ENCODE measurements at places on chromosomes 3 and 15.

DNA sequence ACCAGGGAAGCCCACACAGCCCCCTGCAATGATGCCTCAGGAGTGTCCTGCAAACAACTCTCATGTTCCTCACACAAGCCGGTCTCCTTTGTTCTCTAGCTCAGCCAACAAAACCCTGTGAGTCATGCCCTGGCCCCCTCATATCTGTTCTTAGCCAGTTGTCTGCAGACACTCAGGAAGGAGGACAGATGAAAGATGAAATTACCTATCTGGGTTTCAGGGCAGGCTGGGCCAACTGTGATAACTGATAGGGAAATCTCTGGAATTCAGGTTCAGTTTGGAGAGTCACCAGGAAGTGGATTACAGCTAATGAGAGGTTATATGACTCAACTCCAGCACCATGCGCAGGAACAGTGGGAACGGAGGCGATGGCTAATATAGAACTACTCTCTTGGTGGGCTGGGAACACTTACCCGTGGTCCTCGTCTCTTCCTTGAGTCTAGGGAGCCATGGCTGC is 352.0 kb upstream of the ADAMTS9 start:
- no peak overlapping the region for H3K27ac ChIP-seq
- no peak for DNase-seq
- H3K36me3 ChIP-seq: no peaks in the 10 kb centered on the region
- H3K4me1 ChIP-seq: no peaks in the 10 kb centered on the region
- no peak overlapping the region for H3K4me3 ChIP-seq

- H3K4me1 ChIP-seq: peaks cover 22% of the 10 kb centered on the region
- no peak for DNase-seq
- no peaks in the 10 kb centered on the region for H3K36me3 ChIP-seq
- H3K4me3 ChIP-seq: no peak overlapping the region
- no peaks in the 10 kb centered on the region for H3K27me3 ChIP-seq
- no peak overlapping the region for H3K27ac ChIP-seq
Measured at GRCh38 chr15:70410371-70410985, 312.8 kb upstream of the TLE3 start.

GRCh38 chr15:93527374-93528050 is 438.5 kb upstream of the RGMA start:
- H3K4me1 ChIP-seq: no peaks in the 10 kb centered on the region
- no peak for DNase-seq
- H3K4me3 ChIP-seq: no peak overlapping the region
- no peaks in the 10 kb centered on the region for H3K36me3 ChIP-seq

- no peaks in the 10 kb centered on the region for H3K36me3 ChIP-seq
- H3K4me3 ChIP-seq: no peak overlapping the region
- peak overlapping the region; percentile 26 for H3K27ac ChIP-seq
- no peaks in the 10 kb centered on the region for H3K27me3 ChIP-seq
Measured at GRCh38 chr15:84009616-84010015, 226.0 kb upstream of the GOLGA6L4 start.

GRCh38 chr15:74865316-74865715 is 7.8 kb downstream of the SCAMP2 start:
- DNase-seq: no peak
- H3K27ac ChIP-seq: no peak overlapping the region
- H3K4me1 ChIP-seq: peaks cover 5% of the 10 kb centered on the region
- H3K27me3 ChIP-seq: no peaks in the 10 kb centered on the region
- peaks cover 6% of the 10 kb centered on the region for H3K36me3 ChIP-seq

DNA sequence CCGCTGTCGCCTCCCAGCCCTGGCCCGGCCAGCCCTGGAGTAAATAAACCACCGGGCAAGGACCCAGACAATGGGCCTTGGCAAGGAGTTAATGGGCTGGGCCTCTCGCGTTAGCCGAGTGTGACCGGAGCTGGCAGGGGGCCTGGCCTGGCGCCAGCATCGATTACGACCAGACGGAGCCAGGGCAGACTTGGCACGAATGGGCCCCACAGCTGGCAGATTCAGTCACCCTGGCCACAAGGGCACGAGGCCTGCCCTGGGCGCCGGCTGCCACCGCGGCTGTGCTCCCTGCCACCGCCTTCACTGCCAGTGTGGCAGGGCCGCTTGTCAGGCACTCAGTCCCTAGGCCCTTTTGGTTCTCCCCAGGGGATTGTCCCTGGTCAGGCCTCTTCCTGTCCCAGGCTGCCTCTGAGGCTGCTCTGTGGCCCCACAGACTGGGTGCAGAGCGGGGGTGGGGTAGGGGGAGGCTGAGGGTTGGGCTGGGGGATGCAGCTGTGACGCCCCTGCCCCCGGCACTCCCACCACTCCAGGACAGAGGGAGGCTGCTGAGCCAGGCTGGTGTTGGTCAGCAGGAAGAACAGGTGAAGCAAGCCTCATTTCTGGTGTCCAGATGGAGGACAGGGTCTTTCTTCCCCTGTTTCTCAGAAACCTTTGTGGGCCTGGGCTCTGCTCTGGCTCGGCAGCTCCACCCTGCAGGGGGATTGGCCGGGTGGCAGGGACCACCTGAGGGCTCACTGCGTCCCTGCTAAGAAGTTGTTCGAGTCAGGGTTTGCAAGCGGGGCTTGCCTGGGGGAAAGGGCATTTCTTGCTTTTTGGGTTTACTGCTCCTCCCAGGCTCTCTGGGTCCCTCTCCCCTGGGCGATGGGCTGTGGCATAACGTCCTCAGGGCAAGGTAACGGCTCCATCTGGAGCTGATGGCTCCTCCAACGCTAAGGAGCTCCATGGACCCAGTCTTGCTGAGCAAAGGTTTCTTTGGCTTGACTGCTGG is 30.5 kb upstream of the SRP14 start:
- H3K36me3 ChIP-seq: no peaks in the 10 kb centered on the region
- H3K4me3 ChIP-seq: no peak overlapping the region
- DNase-seq: peak; percentile 81
- H3K27ac ChIP-seq: peak overlapping the region; percentile 54
- peaks cover 4% of the 10 kb centered on the region for H3K27me3 ChIP-seq

- no peaks in the 10 kb centered on the region for H3K27me3 ChIP-seq
- no peaks in the 10 kb centered on the region for H3K36me3 ChIP-seq
- H3K27ac ChIP-seq: no peak overlapping the region
- H3K4me1 ChIP-seq: no peaks in the 10 kb centered on the region
- no peak overlapping the region for H3K4me3 ChIP-seq
- no peak for DNase-seq
Measured at GRCh38 chr3:131778526-131778925, 256.3 kb downstream of the CPNE4 start.

DNA sequence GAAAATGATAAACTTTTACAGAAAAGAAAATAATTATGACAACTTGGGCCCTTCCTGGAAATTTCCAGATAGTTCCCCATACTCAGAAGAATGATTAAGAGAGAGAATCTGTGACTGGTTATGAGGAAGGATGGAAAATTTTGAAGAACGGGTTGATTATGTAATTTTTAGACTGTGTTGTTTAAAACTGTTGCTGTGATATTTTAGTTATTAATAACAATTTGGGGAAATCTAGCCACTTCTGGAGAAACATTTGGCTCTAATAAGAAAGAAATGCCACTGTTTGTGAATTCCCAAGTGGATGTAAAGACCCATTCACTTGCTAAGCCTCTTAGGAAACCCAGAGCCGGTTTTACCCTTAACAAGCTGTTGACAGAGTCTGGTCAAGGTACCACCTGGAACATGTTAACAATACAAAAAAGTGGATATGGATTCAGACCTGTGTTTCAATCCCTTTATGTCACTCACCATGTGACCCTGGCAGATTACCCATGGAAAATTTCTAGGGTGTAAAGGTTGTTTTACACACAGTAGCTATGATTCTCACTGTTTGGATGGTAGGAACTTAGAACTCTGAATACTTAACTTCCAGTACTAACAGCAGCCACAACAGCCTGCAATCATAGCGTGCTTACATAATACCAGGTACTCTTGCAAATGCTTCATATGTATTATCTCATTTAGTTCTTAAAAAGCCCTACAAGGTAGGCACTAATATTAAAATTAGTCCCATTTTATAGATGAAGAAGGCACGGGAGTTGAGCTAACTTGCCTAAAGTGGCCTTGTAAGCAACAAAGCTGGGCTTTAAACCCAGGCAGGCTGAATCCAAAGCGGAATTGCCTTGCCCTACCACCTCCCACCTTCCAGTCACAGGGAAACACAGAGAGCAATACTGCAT is 32.0 kb downstream of the ZBTB38 start:
- no peak overlapping the region for H3K27ac ChIP-seq
- no peak overlapping the region for H3K4me3 ChIP-seq
- DNase-seq: no peak

- H3K27ac ChIP-seq: no peak overlapping the region
- no peak for DNase-seq
- H3K36me3 ChIP-seq: peaks cover 2% of the 10 kb centered on the region
- H3K27me3 ChIP-seq: no peaks in the 10 kb centered on the region
Measured at GRCh38 chr15:99980752-99981151, 247.5 kb upstream of the LYSMD4 start.

- H3K36me3 ChIP-seq: peaks cover 3% of the 10 kb centered on the region
- peaks cover 9% of the 10 kb centered on the region for H3K4me1 ChIP-seq
- no peak overlapping the region for H3K27ac ChIP-seq
Measured at GRCh38 chr3:194404365-194405140, 5.5 kb upstream of the GP5 start.

- peaks cover 4% of the 10 kb centered on the region for H3K4me1 ChIP-seq
- no peaks in the 10 kb centered on the region for H3K27me3 ChIP-seq
- H3K36me3 ChIP-seq: no peaks in the 10 kb centered on the region
- no peak overlapping the region for H3K4me3 ChIP-seq
Measured at GRCh38 chr3:38837358-38837757, 21.3 kb upstream of the SCN10A start.

DNA sequence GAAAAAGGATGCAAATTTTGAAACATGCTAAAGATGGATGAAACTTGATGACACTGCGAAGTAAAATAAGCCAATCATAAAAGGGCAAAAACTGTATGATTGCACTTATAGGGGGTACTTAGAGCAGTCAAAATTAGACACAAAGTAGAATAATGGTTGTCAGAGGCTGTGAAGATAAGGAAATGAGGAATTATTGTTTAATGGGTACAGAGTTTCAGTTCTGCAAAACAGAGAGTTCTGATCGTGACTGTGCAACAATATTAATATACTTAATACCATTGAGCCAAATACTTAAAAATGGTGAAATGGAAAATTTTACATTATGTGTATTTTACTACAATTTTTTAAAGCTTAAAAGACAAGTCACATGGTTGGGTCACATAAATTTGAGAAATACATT is 35.1 kb downstream of the UBE3A start:
- no peak overlapping the region for H3K27ac ChIP-seq
- DNase-seq: no peak
- no peak overlapping the region for H3K4me3 ChIP-seq

DNA sequence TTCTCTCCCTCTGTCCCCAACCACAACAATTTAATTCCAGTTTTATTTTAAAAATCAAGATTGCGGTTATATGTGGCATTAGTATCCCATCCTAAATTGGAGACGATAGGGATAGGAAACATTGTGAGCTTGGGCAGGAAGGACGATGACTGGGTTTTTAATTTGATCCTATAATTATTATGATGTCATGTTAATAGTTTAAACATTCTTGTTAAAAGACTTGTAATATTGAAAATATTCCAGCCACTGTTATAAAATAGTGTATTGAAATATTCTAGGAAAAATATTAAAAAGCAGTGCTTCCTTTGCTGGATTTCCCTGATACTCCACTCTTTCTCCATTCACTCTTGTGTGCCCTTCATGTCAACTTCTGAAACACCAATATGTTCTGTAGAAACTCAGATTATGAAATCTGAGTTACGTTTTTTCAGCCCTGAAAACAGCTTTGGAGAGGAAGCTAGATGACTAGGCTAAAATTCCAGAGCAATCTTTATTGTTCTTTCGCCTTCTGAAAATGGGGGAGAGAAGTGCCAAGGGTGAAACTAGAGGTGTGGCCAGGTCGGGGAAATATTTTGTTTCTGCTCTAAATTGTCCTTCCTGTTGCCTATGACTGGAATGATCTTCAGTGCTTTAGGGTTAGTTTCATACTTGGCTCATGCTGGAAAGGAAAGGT is 46.1 kb upstream of the MAP3K13 start:
- no peak overlapping the region for H3K27ac ChIP-seq
- H3K36me3 ChIP-seq: no peaks in the 10 kb centered on the region
- H3K27me3 ChIP-seq: no peaks in the 10 kb centered on the region
- H3K4me1 ChIP-seq: no peaks in the 10 kb centered on the region
- H3K4me3 ChIP-seq: no peak overlapping the region
- DNase-seq: peak; percentile 4

GRCh38 chr3:160638184-160638583 is 38.8 kb upstream of the ARL14 start:
- H3K4me3 ChIP-seq: no peak overlapping the region
- H3K27me3 ChIP-seq: no peaks in the 10 kb centered on the region
- H3K4me1 ChIP-seq: no peaks in the 10 kb centered on the region
- no peaks in the 10 kb centered on the region for H3K36me3 ChIP-seq
- no peak for DNase-seq

DNA sequence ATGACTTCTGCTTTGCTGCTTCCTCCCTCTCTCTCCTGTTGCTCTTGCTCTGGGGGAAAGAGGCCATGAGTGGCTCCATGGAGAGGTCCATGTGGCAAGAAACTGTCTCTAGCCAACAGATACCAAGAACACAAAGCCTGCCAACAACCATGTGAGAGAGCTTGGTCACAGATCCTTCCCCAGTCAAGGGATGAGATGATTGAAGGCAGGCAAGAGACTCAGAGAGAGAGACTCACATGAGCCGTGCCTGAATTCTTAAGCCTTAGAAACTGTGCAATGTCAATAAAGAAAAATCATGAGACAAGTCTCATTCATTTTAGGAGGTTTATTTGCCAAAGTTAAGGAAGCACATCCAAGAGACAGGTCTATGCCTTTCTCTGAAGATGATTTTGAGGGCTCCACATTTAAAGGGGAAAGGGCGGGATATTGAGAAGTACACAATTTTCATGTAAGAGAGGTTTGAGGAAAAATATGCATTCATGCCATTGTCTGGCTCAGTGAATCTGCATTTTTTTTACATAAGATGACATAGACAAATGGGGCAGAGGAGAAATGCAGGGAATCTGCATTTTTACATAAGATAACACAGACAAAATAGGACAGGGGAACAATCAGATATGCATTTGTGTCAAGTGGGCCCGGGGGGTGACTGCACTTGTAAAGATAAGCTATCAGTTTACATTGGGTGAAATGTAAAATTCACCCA is 59.5 kb upstream of the SUCLG2 start:
- no peak overlapping the region for H3K27ac ChIP-seq
- no peak for DNase-seq
- no peaks in the 10 kb centered on the region for H3K27me3 ChIP-seq
- no peaks in the 10 kb centered on the region for H3K36me3 ChIP-seq

All from spinal cord (tissue), 10 donors.